ENCODE measurements at places on chromosomes 3 and 15. TPM values are rescaled to one million over a fixed set of nuclear protein-coding genes. Genes with fewer than 3 reads are reported as not detected.

DNA sequence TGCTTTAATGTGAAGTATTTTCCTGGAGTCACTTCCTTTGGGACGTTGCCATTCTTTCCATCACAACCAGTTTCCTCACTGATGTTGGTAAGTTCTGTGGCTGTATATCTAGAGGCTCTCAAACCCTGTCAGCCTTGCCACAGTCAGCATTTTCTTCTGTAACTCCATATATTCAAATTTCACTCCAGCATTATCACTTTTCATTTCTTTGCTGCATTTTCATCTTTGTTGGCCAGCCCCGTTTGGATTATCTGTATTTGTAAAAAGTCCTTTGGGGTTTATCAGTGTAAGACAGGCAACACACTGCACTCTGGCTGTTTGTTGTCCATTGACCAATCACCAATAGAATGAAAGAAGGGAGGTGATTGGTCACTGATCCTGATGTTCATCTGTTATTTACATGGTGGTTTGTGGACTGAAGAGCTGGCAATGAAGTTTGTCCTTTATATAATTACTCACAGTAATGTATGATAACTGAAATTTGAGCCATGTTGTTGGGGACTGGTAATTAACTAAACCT lies 20.3 kb downstream of the GMPS start:
- DNase-seq, result no peak

DNA sequence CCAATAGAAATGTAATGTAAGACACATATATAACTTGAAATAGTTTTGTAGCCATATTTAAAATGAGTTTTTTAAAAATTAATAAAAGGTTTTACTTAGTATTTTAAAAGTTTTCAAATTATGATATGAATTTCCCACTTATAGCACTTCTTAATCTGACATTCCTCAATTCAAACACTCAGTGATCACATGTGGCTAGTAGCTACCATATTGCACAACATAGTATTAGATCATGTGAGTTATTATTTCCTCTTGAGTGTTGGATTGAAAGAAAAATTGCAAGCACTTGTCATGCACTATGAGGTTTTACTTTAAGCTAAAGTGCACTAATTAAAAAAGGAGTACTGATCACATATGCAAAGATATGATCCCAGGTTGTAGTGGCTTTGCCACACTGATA lies 453.4 kb upstream of the ROBO2 start:
- no peak for DNase-seq

DNA sequence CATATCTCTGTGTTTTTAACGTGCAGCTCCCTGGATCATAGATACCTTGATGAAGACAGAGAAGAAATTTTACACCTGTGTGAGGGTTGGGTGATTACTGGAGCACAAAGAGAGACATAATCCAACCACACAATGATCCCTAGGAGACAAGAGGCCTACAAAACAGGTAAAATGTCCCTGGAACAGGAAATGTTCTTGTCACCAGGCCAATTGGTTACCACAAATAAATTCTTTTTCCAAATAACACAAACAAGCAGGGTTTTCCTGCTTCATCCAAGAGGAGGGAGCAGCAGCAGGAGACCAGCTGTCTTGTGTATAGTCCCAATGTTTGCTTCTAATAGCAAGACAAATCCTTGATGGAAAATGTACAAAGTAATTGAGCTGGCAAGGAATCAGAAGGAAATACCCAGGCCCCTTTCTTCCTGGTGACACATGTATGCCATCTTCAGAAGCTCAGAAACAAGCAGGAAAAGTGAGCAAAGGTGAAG lies 1.4 kb downstream of the MGLL start:
- peak; percentile 27 for DNase-seq

The CRTAP gene
- 99.9 TPM for total RNA-seq

DNA sequence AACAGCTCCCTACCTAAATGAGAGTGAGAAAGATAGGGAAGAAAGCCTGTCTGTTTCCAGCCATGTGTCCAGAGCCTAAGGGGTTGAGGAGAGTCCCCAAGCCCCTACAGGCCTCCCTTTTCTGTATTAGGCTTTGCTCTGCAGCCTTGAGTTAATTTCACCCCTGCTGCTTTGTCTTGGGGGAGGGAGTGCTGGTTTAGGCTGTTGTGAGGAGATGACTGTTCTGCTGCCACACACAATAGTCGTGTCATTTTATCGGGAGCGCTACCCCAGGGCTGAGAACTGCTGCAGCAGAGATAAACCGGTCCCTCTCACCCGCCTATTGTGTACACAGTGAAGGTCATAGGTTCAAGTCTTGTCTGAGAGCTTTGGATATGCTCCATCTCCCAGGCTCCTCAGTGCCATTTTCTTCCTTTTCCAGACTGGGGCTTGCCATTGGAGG lies 1.4 kb downstream of the ZNF609 start:
- DNase-seq, result no peak

DNA sequence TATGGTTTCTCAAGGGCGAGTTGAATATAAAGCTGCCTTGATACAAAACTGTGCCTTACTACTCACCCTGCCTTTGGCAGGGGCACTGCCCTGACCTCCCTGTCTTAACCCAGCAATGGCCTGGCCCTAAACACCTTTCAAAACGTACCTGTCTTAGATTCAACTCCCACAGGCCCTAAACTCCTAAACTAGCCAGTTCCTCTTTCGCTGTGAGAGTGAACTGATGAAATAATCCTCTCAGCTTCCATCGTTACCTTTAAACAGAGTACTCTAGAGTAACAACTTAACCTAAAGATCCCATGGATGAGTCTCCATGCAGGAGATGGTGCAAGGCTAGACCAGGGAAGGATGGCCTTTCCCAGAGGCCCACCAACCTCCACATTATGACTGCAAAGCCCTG lies 133.0 kb upstream of the THBS1 start:
- DNase-seq, result no peak

The PPP1R14D gene
- total RNA-seq, result 170 TPM
